Renal cortical epithelial cell (primary cell): ENCODE measurements at places on chromosomes 3 and 15. TPM values are rescaled to one million over a fixed set of nuclear protein-coding genes. Genes with fewer than 3 reads are reported as not detected.

CALML4 gene
- total RNA-seq, result 1.3 and 1.6 TPM in 2 replicates

DNA sequence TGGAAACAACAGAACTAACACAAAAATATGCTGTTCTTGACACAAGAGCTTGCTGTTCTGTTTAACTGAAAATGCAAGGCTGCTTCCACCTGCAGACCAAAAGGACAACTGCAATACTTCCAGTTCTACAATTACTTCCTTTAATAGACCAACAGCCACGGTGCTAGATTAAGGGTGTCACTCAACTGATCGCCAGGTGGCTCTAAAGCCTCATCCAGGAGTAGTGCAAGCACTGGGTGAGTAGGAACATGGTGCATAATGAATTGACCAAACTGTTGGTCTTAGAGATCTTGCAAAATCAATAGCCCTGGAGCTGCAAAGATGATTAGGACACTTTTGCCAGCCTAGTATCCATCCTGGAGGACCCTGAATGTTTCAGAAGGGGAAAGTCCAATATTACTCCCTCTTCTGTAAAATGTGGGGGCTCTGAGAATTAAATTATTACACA lies 3.6 kb upstream of the CLDN16 start:
- peak; percentile 97 for DNase-seq

DAZL gene
- 0.17 TPM in 1 of 2 replicates, not detected in the other for total RNA-seq

CLSTN2 gene
- 10.2 and 49.7 TPM in 2 replicates for total RNA-seq

DNA sequence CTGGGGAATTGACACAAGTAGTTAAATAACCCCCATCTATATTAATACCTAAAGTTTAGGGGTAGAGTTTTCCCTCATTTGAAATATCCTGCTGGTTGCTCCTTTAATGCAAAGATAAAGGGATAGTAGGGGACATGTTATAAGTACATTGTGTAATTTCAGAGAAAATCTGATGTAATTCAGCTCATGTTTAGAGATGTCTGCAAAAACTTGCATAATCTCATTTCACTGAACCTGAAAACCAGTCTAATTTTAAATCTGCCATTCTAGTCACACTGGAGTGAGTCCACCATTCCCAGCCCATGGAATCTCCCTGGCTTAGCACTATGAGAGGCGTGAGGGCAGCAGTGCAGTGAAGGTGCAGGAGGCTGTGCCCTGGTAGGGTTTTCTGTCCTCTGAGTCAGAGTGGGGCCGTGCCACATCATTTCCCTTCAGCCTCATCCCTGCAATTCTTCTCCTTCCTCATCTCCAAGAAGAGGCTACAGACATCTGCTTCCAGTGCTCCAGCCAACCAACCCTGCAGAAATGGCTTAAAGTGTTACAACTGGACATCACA lies 246.3 kb upstream of the UMPS start:
- DNase-seq, result peak; percentile 83

MASP1 gene
- 0.52 and 3.5 TPM in 2 replicates for total RNA-seq

GRCh38 chr3:170387950-170388349 lies 30.4 kb downstream of the SKIL start:
- no peak for DNase-seq

GRCh38 chr3:140536926-140537726 lies 140.7 kb upstream of the TRIM42 start:
- no peak for DNase-seq

PPM1M gene
- total RNA-seq, result 14.8 and 18.3 TPM in 2 replicates

TGM5 gene
- 0.25 and 0.35 TPM in 2 replicates for total RNA-seq

DNA sequence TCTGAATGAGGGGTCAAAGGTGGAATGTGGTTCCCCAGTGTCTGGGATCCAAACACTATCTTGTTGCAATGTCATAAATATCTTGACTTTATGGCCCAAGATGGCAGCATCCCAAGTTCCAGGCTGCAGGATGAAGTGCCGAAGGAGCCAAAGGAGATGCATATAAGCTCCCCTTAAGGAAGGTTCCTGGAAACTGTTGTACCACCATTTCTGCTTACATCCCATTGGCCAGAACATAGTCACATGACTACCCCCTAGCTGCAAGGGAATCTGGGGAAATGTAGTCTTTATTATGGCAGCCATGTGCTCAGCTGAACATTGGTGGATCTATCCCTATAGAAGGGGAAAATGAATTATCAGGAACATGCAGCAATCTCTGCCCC lies 54.3 kb downstream of the BDH1 start:
- DNase-seq, result no peak

GRCh38 chr15:28989239-28989830 lies 103.6 kb downstream of the APBA2 start:
- DNase-seq, result no peak

DTX3L gene
- 39.1 and 55.1 TPM in 2 replicates for total RNA-seq

- DNase-seq, result no peak
Observed at GRCh38 chr3:193451902-193452301, 73.3 kb upstream of the ATP13A5 start.

- no peak for DNase-seq
Observed at GRCh38 chr15:81294516-81294880, 29.4 kb downstream of the STARD5 start.

GRCh38 chr15:87639305-87640011 lies 617.1 kb downstream of the NTRK3 start:
- no peak for DNase-seq

DNA sequence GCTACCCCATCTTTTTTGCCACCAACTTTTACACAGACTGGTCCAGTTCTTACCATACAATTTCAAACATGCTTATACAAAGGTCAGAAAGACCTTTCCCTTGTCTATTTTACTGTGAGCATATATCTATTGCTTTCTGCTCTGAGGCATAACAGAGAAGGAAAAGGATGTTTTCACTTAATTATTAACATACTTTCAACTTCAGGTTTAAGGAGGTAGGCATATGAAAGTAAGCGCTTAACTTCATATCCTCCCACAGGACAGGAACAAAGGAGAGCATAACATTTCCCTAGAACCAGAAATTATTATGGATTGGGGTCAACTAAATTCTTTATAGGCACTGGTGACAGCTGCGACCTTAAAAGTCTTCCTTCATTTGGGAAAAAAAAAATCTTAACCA lies 1.1 kb downstream of the MYEF2 start:
- peak; percentile 37 for DNase-seq

DNA sequence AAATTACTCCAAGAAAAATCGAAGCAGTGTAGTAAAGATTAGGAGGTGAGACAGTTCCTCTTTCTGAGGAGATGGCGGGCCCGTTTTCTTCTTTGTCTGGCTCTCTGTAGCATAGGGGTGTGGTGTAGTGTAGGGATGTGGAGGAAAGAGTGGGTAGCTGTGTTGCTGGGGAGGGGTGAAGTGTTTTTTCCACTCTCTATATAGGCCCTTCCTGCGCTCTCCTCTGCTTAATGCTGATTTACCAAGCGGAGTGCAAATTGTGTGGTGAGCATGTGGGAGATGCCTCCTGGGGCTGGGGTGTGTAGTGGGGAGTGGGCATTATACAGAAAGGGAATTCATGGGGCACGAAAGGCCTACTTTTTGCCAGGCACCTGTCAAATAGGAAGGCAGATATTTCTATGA lies 94.9 kb downstream of the ST6GAL1 start:
- no peak for DNase-seq

GHSR gene
- total RNA-seq, result not detected in 2 replicates

DNA sequence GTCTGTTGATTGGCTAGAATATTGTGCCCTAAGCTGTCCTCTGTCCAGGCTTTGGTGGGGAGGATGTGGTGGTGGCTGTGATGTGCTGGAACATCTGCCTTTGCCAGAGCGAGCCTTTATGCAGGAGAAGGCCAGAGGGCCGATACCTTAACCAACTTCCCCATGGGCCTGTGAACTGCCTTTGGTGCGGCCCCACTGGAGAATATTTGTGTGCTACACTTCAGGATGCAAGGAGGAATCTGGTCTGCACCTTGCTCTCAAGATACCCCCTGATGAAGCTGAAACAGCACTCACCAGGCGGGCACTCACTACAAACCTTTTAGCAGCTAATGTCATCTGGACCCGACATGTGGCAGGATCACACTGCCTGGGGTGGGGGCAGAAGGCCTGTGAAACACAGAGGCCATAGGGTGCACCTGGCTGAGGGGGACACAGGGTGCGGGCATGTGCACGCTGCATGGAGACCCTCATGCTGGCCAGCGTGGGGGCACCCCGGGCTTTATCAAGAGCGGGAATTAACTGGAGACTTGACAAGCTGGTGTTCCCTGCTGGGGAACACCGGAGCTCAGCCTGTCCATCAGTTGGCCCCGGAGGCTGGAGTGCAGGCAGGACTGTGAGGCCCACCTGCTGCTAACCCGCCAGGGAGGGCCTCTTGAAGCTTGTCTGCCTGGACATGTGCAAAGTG lies 16.4 kb downstream of the PRR23E start:
- DNase-seq, result no peak

GRCh38 chr3:156368189-156368588 lies 186.7 kb downstream of the SSR3 start:
- DNase-seq, result no peak

- no peak for DNase-seq
Observed at GRCh38 chr3:12073106-12073505, 68.9 kb downstream of the SYN2 start.

- no peak for DNase-seq
Observed at GRCh38 chr15:93017526-93017925, 71.5 kb downstream of the RGMA start.

KIAA1143 gene
- 24.0 and 33.4 TPM in 2 replicates for total RNA-seq

- no peak for DNase-seq
Observed at GRCh38 chr3:134643150-134643675, 7.6 kb downstream of the KY start.

DNA sequence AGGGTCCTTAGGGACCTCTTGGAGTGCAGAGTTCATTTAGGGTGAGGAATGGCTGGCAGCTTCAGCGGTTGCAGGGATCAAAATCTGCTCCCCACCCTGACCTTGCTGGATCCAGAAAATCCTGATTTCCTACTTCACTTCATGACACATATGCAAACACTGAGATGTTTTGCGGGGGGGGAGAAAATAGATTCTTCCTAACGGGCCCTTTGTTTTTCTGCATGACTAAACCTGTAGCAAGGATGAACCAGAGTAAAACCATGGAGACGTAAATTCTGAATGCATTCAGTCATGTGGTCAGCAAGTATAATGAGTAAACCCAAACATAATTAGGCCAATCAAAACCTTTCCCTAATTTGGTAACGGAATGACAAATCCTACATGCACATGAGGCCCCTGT lies 20.0 kb upstream of the RBP1 start:
- DNase-seq, result peak; percentile 92

- no peak for DNase-seq
Observed at GRCh38 chr3:11624161-11624560, 19.6 kb downstream of the VGLL4 start.

GRCh38 chr3:100270215-100270583 lies 9.4 kb downstream of the TBC1D23 start:
- no peak for DNase-seq

GRCh38 chr3:65330072-65330471 lies 642.3 kb upstream of the ADAMTS9 start:
- no peak for DNase-seq

CHRNB4 gene
- 0.15 TPM in 1 of 2 replicates, not detected in the other for total RNA-seq

- DNase-seq, result peak; percentile 65
Observed at GRCh38 chr15:57114070-57114469, 195.6 kb downstream of the TCF12 start.

DLL4 gene
- 0.15 and 0.17 TPM in 2 replicates for total RNA-seq

DNA sequence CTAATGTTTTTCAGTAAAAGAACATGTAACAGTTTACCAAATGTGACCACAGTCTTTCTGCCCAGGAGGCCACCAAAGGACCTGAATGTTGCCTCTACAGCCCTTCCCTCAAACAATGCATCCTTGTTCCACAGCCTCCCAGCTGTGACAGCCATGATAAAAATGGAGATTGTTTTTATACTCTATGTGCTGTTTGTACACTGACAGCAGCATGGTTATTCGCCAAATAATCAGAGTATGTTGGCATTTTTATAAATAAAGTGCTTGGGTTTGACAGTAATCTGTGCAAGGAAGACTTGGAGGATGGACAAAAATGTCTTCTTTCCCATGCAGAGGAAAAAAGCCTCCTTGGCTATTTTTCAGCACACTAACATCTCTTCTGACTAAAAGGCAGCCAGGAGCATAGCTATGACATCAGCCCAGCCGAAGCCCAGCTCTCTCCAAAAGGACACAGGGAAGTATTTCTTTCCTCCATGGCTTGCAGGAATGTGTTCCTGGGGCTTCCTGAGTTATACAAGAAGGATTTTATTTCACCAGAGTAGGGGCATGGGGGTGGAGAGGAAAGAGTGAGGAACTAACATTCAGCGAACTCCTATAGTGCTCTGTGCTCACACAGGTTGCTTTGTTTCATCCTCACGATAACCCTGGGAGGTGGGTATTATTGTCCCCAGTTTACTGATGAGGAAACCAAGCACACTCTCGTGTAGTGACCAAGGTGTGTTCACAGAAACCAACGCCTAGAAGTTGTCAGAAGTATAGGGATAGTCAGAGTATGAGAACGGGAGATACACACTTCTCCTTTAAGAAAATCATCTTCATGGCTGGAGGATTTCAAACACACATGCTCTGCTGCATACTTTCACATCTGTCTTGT lies 339.7 kb downstream of the MECOM start:
- DNase-seq, result peak; percentile 72

GRCh38 chr3:191282251-191283185 lies 46.7 kb upstream of the CCDC50 start:
- DNase-seq, result no peak

LSAMP gene
- total RNA-seq, result 0.55 TPM in 1 of 2 replicates, not detected in the other

GRCh38 chr3:46646700-46647099 lies 34.4 kb downstream of the FAM240A start:
- peak; percentile 31 for DNase-seq

MOBP gene
- 1.6 TPM in 1 of 2 replicates, not detected in the other for total RNA-seq

GRCh38 chr3:3448468-3448867 lies 269.0 kb upstream of the CRBN start:
- DNase-seq, result no peak

GRCh38 chr3:130601442-130601971 lies 84.5 kb downstream of the COL6A6 start:
- no peak for DNase-seq
